CD8-positive, alpha-beta memory T cell (primary cell): ENCODE measurements at places on chromosomes 2 and 18. TPM values are rescaled to one million over a fixed set of nuclear protein-coding genes. Genes with fewer than 3 reads are reported as not detected.

SMCHD1 gene
- total RNA-seq, result 93.7 TPM

ITPRIPL1 gene
- 58.3 TPM for total RNA-seq

SLC4A3 gene
- total RNA-seq, result not detected

RFX8 gene
- not detected for total RNA-seq

EML6 gene
- total RNA-seq, result 1.3 TPM

MC2R gene
- total RNA-seq, result not detected

DNA sequence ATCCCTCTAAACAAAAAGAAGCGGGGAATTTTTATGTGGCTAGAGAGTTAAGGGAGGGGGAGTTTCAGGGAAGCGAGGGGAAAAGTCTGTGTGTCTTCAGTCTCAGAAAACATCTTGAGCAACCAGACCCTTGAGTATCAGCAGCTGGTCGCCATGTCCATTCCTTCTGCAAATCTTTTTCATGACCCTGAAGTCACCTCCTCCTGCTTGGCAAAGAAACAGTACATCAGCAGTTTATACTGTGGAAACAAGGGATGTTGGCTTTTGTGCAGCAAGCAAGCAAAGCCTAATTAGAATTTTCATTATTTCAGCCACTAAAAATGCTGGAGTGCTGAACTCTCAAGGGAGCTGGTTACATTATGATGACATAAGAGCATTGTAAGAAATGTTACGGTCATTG lies 187.4 kb upstream of the SLC8A1 start:
- H3K27ac ChIP-seq, result no peak overlapping the region
- no peak overlapping the region for H3K4me3 ChIP-seq
- DNase-seq, result no peak
- no peaks in the 10 kb centered on the region for H3K36me3 ChIP-seq
- H3K27me3 ChIP-seq, result no peaks in the 10 kb centered on the region

DNA sequence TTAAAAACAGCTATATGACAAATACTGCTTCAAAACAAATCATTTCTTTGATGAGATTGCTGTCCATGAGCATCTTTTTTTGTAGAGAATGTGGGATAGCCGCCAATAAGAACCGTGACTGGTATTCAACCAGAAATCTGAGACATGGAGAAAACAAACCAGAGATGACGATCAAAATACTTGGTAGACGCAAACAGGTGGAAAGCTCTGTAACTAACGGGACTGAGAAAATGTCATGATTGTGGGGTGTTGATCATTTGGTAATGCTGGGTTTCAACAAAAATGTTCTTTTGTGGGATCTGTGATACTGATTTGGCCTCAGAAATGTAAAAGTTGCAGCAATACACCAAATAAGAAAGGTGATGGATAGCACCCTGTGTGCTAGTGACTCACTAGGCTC lies 364.8 kb downstream of the NYAP2 start:
- no peaks in the 10 kb centered on the region for H3K27me3 ChIP-seq

DNA sequence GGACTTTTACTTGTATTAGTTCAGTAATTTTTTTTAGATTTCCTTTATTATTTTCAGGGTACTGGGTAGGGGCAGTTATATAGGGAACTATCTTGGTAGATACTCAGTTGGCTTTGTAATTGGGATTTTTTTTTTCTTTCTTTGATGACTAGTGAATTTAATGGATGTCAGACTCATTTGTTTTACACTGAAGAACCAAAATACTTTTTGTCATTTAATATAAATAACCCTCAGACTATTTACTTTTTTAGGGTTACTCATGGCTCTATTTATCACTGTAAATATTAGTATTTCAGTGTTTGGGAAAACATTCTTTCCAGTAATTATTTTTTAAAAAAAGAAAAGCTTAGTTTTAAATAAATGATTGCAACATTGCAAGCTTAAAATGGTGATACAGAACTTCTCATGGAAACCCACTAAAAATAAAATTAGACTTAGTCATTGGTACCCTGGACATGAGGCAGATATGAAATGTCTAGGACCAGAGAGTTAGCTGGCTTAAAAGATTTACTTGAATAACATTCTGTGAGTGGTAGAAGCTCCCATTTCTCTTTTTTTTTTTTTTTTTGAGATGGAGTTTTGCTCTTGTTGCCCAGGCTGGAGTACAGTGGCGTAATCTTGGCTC lies 74.4 kb upstream of the CYP20A1 start:
- no peaks in the 10 kb centered on the region for H3K4me1 ChIP-seq
- no peaks in the 10 kb centered on the region for H3K27me3 ChIP-seq
- no peaks in the 10 kb centered on the region for H3K36me3 ChIP-seq
- H3K27ac ChIP-seq, result no peak overlapping the region
- H3K4me3 ChIP-seq, result no peak overlapping the region

DNA sequence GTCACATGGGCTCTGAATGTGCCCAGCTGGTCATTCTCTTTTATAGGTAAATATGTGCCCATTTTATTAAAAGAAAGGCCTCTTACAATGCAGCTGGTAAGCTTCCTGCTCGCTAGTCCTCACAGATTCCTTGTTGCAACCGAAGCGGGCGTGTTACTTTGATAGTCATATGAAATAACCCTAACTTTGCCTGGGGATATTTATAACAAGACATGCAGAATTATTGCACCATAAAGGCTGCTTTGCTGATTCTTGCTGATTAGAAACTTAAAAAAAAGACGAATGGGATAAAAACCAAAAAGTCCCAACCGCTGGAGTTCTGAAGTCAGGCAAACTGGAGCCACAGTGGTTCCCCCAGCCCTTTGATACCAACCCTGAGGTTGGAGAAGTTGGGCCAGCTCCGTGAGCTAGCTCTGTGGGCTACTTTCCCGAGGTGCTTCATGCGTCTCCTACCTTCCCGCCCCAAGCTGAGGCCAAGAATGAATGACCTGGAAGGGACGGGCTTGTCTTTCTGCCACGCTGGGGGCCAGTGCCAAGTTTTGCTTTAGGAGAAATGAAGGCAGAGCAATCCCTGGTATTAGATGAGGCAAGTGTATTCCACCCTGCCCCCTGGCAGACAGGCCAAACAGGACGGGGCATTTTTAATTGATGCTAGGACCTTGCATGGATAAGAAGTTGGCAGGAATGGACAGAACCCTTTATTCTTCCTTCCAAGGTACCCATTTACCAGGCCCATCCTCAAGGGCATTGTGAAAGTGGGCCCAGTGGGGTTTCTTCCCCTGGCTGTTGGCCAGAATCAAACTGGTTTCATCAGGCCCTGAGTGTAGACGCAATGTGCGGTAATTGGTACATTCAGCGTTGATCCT lies 140.4 kb downstream of the KCTD1 start:
- DNase-seq, result no peak
- H3K4me3 ChIP-seq, result no peak overlapping the region
- H3K36me3 ChIP-seq, result no peaks in the 10 kb centered on the region
- no peak overlapping the region for H3K27ac ChIP-seq
- no peaks in the 10 kb centered on the region for H3K27me3 ChIP-seq

DNA sequence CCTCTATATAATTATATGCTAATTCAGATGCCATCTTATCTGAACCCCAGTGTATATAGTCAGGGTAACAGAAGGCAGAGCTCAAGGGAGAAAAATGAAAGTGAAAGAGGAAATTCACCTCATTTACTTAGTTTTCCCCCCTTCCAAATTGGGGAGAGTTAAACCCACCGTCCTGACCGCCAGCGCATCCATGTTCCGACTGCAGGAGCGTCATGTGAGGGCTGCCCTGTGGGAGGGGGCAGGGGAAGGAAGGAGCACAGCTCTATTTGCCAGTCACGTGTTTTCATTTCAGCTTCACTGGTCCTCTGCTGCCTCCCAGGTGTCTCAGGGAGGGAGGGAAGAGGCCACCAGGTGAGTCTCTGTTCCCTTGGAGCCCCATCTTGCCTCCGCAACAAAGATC lies 13.2 kb downstream of the CNNM4 start:
- peak overlapping the region; percentile 59 for H3K4me3 ChIP-seq
- DNase-seq, result peak; percentile 38
- H3K27me3 ChIP-seq, result no peaks in the 10 kb centered on the region

GRCh38 chr18:79512461-79513380 lies 117.0 kb downstream of the NFATC1 start:
- no peaks in the 10 kb centered on the region for H3K27me3 ChIP-seq
- DNase-seq, result no peak
- peaks cover 30% of the 10 kb centered on the region for H3K4me1 ChIP-seq
- no peaks in the 10 kb centered on the region for H3K36me3 ChIP-seq
- no peak overlapping the region for H3K4me3 ChIP-seq

DNA sequence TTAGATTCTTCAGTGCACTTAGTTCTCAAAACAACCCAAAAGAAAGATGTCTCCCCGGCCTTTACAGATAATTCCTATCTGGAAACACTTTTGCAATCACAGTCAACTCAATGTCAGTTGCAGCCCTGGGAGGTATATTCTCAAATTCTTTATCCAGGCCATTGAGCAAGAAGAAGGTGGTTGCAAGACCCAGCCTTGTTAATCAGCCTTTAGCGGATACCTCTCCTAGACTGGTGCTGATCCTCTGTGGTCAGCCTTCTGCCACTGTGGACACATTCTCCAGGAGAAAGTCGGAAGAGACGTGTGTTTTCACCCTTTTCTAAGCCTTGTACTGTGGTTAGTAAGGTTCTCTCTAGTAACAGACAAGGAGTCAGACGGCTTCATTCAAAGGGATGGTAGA lies 7.8 kb upstream of the FZD7 start:
- no peaks in the 10 kb centered on the region for H3K36me3 ChIP-seq
- no peak for DNase-seq
- H3K4me3 ChIP-seq, result no peak overlapping the region
- no peaks in the 10 kb centered on the region for H3K27me3 ChIP-seq
- H3K4me1 ChIP-seq, result no peaks in the 10 kb centered on the region
- no peak overlapping the region for H3K27ac ChIP-seq

- H3K4me1 ChIP-seq, result peaks cover 6% of the 10 kb centered on the region
- peak overlapping the region; percentile 20 for H3K27ac ChIP-seq
- no peak for DNase-seq
- H3K36me3 ChIP-seq, result no peaks in the 10 kb centered on the region
Measured at GRCh38 chr2:128273469-128274081, 45.1 kb downstream of the HS6ST1 start.

DNA sequence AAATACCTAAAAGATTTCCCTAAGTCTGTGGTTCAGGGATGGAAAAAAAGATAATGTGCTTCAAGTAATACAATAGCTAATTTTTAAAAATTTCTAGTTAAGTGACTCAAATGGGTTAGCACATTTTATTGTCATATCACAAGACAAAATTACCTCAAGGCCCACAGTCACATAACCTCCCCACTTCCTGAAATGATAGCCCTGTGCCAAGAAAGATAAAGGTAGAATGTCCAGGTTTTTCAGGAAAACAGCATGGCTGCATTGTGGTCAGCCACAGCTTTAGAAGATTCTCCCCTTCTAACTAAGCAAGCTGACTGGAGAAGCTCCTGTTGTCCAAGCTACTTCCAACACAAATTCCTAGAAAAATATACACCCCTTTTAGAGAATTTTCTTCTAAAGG lies 127.1 kb upstream of the SLC35G4 start:
- H3K36me3 ChIP-seq, result no peaks in the 10 kb centered on the region
- H3K4me3 ChIP-seq, result no peak overlapping the region
- H3K27me3 ChIP-seq, result no peaks in the 10 kb centered on the region
- no peak overlapping the region for H3K27ac ChIP-seq
- DNase-seq, result no peak
- H3K4me1 ChIP-seq, result no peaks in the 10 kb centered on the region

DNA sequence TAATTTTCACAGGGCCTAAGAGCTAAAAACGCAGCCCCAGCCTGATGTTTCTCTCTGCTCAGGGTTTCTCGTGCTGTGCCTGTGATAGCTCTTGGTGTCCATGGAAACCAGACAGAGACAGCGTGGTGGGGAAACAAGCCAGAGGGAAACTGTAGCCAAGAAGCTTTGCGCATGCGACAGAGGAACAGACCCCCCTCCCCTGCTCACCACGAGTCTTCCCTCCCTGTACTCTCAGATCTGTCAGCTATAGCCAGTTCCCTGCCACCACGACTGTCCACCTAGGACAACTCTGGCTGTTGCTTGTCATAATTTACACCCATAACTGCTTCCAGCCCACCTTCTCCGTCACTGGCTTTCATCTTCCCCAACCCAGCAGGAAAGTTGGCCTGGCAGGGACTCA lies 13.2 kb upstream of the DNAJC27 start:
- H3K36me3 ChIP-seq, result no peaks in the 10 kb centered on the region
- H3K27ac ChIP-seq, result no peak overlapping the region

- H3K27me3 ChIP-seq, result no peaks in the 10 kb centered on the region
- no peak within 1 kb of the TSS for H3K4me3 ChIP-seq
- DNase-seq, result no peak
- no peak within 1 kb of the TSS for H3K27ac ChIP-seq
- H3K4me1 ChIP-seq, result no peaks in the 10 kb centered on the region
- H3K36me3 ChIP-seq, result no peaks in the 10 kb centered on the region
Measured at GRCh38 chr2:206642075-206643025, at the start of gene FAM237A. TSS of gene FAM237A (plus strand) at chr2:206642487. CDS start at chr2:206644237, 1,750 bp downstream.

DNA sequence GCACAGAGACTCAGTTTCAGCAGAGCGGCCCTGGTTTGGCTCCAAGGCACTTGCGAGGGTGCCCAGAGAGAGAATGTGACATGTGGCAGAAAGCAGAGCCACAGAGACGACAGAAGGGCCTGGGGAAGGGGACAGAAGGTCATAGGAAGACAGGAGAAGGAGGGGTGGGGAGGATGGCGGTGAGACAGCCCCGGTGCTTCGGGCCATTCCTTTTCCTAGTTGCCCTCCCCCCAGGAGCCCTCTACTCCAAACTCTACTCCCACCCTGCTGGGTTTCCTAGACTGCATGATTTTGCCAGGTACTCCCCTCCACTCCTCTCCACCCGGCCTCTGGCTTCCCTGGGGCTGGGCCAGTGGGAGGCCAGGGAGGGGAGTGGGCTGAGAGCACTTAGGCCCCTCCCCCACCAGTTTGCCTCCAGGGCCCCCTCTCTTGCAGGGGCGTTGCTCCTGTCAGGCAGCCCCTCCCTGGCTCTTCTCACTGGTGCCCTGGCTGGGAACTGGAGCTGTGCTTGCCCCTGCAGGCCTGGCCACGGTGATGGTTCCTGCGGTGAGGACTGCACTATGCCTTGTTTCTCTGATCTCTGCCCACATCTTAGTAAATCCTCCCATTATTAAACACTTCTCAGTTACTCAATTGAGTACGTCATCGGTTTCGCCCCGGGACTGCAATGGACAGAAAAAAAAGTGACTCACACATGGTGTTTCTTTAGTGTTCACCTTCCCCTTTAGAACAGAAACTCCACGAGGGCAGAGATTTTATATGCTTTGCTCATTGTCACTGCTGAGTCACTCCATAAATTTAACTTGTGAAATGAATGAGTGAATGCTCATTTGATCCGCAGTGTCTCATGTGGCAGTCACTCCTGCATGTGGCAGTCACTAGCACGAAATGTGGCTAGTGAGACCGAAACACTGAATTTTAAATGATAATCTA lies 58.7 kb upstream of the SP3 start:
- no peak overlapping the region for H3K4me3 ChIP-seq
- H3K36me3 ChIP-seq, result no peaks in the 10 kb centered on the region
- no peaks in the 10 kb centered on the region for H3K4me1 ChIP-seq
- no peaks in the 10 kb centered on the region for H3K27me3 ChIP-seq
- no peak for DNase-seq
- H3K27ac ChIP-seq, result no peak overlapping the region

DNA sequence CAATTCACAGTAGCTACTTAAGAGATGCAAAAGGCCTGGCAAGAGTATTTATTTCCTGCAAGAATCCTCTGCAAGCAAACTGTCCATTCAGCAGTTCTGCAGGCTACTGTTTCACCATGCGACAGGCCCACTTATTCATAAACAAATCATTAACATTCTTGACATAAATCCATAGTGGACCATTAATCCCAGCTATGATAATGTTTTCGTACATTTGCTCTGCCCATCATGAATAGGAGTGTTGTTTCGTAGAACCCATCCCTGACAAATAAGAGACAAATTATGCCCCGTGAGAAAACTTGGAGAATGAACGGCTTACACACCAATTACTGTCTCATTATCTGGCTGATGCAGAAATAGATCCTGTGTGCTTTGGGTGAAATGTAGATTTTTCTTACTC lies 65.4 kb downstream of the PID1 start:
- no peaks in the 10 kb centered on the region for H3K4me1 ChIP-seq
- no peak overlapping the region for H3K27ac ChIP-seq
- no peak for DNase-seq
- no peaks in the 10 kb centered on the region for H3K27me3 ChIP-seq
- H3K36me3 ChIP-seq, result no peaks in the 10 kb centered on the region
